ENCODE measurements at places on chromosomes 5 and 9.

DNA sequence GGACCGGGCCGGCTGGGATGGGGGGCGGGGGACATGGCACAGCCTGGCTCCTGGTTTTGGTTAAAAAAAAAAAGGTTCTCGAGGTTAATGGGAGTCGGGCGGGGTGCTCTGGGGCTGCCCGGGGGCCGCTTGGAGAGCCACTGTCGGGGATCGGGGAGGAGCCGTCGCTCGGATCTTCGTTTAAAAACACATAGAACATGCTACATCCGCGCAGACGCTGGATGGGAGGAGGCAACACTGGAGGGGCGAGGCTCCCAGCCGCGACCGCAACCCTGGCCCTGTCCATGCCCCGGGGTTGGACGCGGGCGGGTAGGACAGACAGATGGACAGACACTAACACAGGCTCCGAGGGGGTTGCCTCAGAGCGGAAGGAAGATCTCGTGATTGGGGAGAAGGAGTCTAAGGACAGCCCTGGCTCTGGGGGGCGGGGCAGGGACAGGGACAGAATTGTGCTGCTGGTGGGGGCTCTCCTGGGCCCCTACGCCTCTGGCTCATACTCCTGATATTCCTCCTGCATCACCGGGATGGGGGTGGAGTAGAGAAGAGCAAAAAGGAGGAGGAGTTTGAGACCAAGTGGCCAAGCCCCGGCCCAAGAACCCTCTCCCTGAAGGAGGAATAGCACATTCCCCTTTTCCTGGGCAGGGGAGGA lies 9.9 kb downstream of the SNCB start:
- H3K4me3 ChIP-seq, result no peak overlapping the region
- H3K4me1 ChIP-seq, result peaks cover 45% of the 10 kb centered on the region
- H3K36me3 ChIP-seq, result peaks cover 16% of the 10 kb centered on the region
- no peak overlapping the region for H3K27ac ChIP-seq
- peaks cover 36% of the 10 kb centered on the region for H3K27me3 ChIP-seq

- H3K4me1 ChIP-seq, result peaks cover 3% of the 10 kb centered on the region
- no peak for DNase-seq
- H3K27me3 ChIP-seq, result no peaks in the 10 kb centered on the region
- peak overlapping the region; percentile 100 for H3K4me3 ChIP-seq
- peak overlapping the region; percentile 100 for H3K27ac ChIP-seq
These were observed 535 bp downstream of the RFX3 start for GRCh38 chr9:3525096-3525835.

- H3K27ac ChIP-seq, result no peak overlapping the region
- H3K36me3 ChIP-seq, result no peaks in the 10 kb centered on the region
- no peaks in the 10 kb centered on the region for H3K27me3 ChIP-seq
- no peak for DNase-seq
- H3K4me1 ChIP-seq, result no peaks in the 10 kb centered on the region
- H3K4me3 ChIP-seq, result no peak overlapping the region
These were observed 30.2 kb upstream of the ANXA1 start for GRCh38 chr9:73121375-73121935.

DNA sequence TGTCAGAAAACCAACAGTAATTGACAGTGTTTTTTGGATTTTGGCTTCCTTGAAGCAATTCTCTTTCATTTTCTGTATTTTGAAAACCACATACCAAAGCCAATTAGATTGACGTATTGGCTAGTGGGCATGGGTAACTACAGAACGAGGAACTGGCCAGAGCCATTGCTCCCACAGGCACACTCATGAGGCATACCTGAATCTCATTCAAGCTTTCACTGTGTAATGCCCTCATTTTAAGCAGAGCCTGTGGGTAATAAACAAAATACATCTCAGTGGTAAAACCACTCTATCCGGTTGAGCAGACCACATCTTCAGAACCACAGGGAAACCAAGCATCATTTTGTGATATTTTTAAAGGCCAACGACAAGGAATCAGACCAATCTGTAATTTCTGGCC lies 394.1 kb downstream of the ZNF608 start:
- no peaks in the 10 kb centered on the region for H3K36me3 ChIP-seq
- no peaks in the 10 kb centered on the region for H3K27me3 ChIP-seq
- H3K27ac ChIP-seq, result no peak overlapping the region
- no peak for DNase-seq
- no peaks in the 10 kb centered on the region for H3K4me1 ChIP-seq
- no peak overlapping the region for H3K4me3 ChIP-seq

GRCh38 chr5:128328007-128328406 lies 210.0 kb downstream of the FBN2 start:
- no peaks in the 10 kb centered on the region for H3K27me3 ChIP-seq
- no peak overlapping the region for H3K4me3 ChIP-seq

DNA sequence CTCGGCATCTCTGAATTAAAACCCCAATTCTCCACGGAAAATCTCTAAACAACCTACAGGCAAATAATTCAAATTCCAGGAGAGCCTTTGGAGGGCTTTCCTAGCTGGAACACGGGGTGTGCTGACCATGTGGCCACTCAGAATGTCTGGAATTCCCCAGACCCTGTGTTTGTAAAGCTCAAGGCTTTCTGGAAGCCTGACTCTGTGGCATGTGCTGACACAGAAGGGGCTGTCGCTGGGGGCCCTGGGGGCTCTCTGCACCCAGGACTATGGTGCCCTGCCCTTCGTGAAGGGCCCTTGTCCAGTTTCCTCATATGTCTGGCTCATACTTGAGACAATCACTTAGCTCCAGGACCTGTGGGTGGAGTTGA lies 29.0 kb upstream of the BOD1 start:
- DNase-seq, result no peak
- H3K36me3 ChIP-seq, result no peaks in the 10 kb centered on the region
- H3K4me1 ChIP-seq, result peaks cover 41% of the 10 kb centered on the region
- H3K27ac ChIP-seq, result no peak overlapping the region
- H3K27me3 ChIP-seq, result no peaks in the 10 kb centered on the region

- no peak overlapping the region for H3K27ac ChIP-seq
- H3K27me3 ChIP-seq, result no peaks in the 10 kb centered on the region
- no peak for DNase-seq
- no peaks in the 10 kb centered on the region for H3K4me1 ChIP-seq
- no peak overlapping the region for H3K4me3 ChIP-seq
- peaks cover 8% of the 10 kb centered on the region for H3K36me3 ChIP-seq
These were observed 22.6 kb downstream of the VCAN start for GRCh38 chr5:83494087-83494620.

DNA sequence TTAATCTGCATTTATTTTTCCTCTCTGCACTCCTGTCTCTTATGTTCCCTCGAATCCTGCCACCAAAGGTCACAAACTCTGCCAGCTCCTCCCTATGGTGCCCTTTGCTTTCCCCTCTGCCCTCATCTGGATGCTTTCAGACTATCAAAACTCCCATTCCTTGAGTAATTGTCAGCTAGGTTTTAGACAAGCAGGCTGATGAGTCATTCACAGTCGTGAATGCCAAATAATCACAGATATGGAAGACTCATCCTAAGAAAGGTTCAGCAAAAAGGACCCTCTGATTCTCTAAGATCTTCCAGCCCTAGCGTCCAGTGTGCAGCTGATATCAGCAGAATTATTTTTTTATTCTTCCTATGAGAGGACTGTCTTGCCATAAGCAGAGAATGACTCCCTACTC lies 104.5 kb upstream of the NUDT12 start:
- H3K4me3 ChIP-seq, result no peak overlapping the region
- H3K4me1 ChIP-seq, result no peaks in the 10 kb centered on the region
- H3K27me3 ChIP-seq, result no peaks in the 10 kb centered on the region

All from spinal cord (tissue), 10 donors.